Sigmoid colon (tissue), 7 donors: ENCODE measurements at places on chromosomes 3 and 15. TPM values are rescaled to one million over a fixed set of nuclear protein-coding genes. Genes with fewer than 3 reads are reported as not detected.

IL5RA gene
- total RNA-seq: not detected

- DNase-seq: no peak
- no peaks in the 10 kb centered on the region for H3K27me3 ChIP-seq
- H3K36me3 ChIP-seq: no peaks in the 10 kb centered on the region
These were observed 205.7 kb downstream of the PLCL2 start for GRCh38 chr3:17090280-17090983.

A4GNT gene
- not detected for total RNA-seq

- H3K27me3 ChIP-seq: no peaks in the 10 kb centered on the region
- H3K4me3 ChIP-seq: no peak overlapping the region
- DNase-seq: no peak
- H3K36me3 ChIP-seq: no peaks in the 10 kb centered on the region
These were observed 55.0 kb downstream of the RHCG start for GRCh38 chr15:89441295-89441812.

DNA sequence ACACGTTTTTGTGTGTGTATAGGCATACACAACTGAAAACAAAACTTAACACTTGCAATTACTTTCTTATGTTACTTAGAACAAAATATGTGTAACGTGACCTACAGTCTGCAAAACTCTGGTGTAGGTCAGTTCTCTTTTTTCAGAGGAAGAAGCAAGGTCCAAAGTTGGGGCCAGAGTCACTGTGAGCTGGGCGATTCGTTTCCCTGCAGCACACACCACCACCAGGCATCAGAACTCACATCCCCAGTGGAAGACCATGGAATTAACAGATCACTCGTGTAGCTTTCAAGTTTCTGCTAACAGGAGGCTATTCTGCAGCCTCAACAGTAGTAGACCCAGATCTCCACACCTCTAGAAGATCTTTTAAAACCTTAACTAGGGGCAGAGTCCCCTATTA lies 25.8 kb downstream of the ANP32A start:
- peak overlapping the region; percentile 15 for H3K4me3 ChIP-seq
- peak overlapping the region; percentile 60 for H3K27ac ChIP-seq
- H3K36me3 ChIP-seq: no peaks in the 10 kb centered on the region
- no peaks in the 10 kb centered on the region for H3K27me3 ChIP-seq
- DNase-seq: peak; percentile 63
- H3K4me1 ChIP-seq: no peaks in the 10 kb centered on the region

- no peak for DNase-seq
- H3K36me3 ChIP-seq: no peaks in the 10 kb centered on the region
- H3K27me3 ChIP-seq: no peaks in the 10 kb centered on the region
- no peak overlapping the region for H3K4me3 ChIP-seq
These were observed 291.6 kb downstream of the IL20RB start for GRCh38 chr3:137249311-137249940.

GRCh38 chr15:40773496-40773895 lies 3.7 kb downstream of the C15orf62 start:
- H3K4me3 ChIP-seq: no peak overlapping the region
- peaks cover 43% of the 10 kb centered on the region for H3K36me3 ChIP-seq
- no peak overlapping the region for H3K27ac ChIP-seq
- no peak for DNase-seq
- H3K4me1 ChIP-seq: peaks cover 13% of the 10 kb centered on the region
- no peaks in the 10 kb centered on the region for H3K27me3 ChIP-seq

GRCh38 chr3:32817257-32817557 lies 590 bp upstream of the TRIM71 start:
- H3K4me1 ChIP-seq: peaks cover 28% of the 10 kb centered on the region
- no peaks in the 10 kb centered on the region for H3K36me3 ChIP-seq
- H3K27me3 ChIP-seq: peaks cover 68% of the 10 kb centered on the region

DNA sequence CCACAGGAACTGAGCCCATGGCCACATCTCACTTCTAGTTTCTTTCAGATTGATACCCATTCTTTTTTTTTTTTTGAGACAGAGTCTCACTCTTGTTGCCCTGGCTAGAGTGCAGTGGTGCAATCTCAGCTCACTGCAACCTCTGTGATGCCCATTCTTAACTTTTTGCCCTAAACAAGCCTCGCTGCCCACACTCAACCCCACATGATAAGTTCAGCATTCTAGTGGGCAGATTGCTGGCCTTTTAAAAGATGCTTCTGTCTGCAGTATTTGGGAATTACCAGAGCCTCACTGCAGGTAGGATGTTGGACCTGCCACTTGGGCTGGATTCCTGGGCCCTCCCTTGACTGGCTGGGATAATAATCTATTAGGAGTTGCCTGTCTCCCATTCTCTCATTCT lies 51.0 kb downstream of the TRANK1 start:
- no peaks in the 10 kb centered on the region for H3K27me3 ChIP-seq
- no peak overlapping the region for H3K4me3 ChIP-seq
- H3K4me1 ChIP-seq: no peaks in the 10 kb centered on the region
- peak overlapping the region; percentile 6 for H3K27ac ChIP-seq

DNA sequence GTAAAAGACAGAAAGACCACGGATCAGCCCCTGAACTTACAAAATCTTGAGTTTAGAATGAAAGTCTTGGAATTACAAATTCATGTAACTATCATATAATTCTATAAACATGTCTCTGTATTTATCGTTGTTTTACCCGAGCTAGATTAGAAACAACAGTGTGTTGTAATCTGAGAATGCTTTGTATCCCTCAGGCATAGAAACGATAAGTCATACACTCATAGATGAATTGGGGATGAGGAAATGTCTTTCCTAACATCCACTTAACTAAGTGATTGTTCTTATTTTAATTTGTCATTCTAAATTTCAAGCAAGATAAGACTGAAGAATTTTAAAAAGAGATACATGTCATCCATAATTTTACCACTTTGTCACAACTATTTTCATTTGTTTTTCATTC lies 165.3 kb downstream of the RYR3 start:
- no peak overlapping the region for H3K27ac ChIP-seq
- H3K4me3 ChIP-seq: no peak overlapping the region
- H3K36me3 ChIP-seq: peaks cover 6% of the 10 kb centered on the region
- H3K4me1 ChIP-seq: no peaks in the 10 kb centered on the region

GRCh38 chr3:136957751-136958288 lies at the start of gene IL20RB:
Gene IL20RB, plus strand, starts transcription at chr3:136957983. Its CDS starts 131 bp downstream, at chr3:136958114.
- H3K4me3 ChIP-seq: no peak within 1 kb of the TSS
- peaks cover 11% of the 10 kb centered on the region for H3K4me1 ChIP-seq
- no peak for DNase-seq
- no peaks in the 10 kb centered on the region for H3K27me3 ChIP-seq

GRCh38 chr3:197499427-197499826 lies 56.3 kb downstream of the BDH1 start:
- H3K4me1 ChIP-seq: no peaks in the 10 kb centered on the region
- no peaks in the 10 kb centered on the region for H3K36me3 ChIP-seq
- H3K27me3 ChIP-seq: no peaks in the 10 kb centered on the region
- no peak for DNase-seq
- H3K27ac ChIP-seq: no peak overlapping the region

SCAANT1 gene
- not detected for total RNA-seq

CCR3 gene
- not detected for total RNA-seq

DNA sequence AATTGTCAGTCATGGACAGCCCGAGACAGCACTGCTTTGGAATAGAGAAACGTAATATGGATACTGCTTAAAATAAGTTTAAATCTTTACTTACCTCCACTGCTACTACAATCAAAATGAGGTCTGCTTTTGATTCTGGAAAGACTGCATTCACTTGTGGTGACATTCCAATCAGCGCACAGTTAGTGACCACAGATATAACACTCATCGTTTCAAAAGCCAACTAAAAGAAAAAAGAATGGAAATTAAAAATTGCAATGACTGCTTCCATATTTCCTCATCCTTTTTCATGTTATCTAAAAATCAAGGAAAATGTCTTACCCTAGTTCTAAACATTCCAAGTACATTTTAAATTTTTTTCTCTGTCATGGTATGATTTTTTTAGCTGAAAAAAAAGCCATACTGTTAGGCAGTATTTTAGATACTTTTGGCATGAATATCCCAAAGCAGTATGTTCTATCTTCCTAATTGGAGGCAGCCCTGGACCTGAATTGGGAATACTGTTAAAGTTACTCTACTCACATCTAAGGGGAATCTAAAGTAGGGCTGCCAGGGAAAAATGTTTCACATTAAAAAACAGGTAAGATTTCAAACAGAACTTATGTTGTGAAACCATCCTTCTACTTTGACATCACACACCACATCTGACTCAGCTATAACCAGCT lies 72.1 kb downstream of the ANO10 start:
- no peak for DNase-seq
- H3K4me1 ChIP-seq: no peaks in the 10 kb centered on the region
- H3K36me3 ChIP-seq: no peaks in the 10 kb centered on the region
- no peak overlapping the region for H3K4me3 ChIP-seq
- H3K27ac ChIP-seq: no peak overlapping the region
- H3K27me3 ChIP-seq: no peaks in the 10 kb centered on the region

- peaks cover 69% of the 10 kb centered on the region for H3K4me1 ChIP-seq
- H3K36me3 ChIP-seq: no peaks in the 10 kb centered on the region
- DNase-seq: no peak
- H3K27ac ChIP-seq: peak overlapping the region; percentile 57
- H3K4me3 ChIP-seq: no peak overlapping the region
These were observed 314.2 kb downstream of the LPP start for GRCh38 chr3:188468196-188468595.

DNA sequence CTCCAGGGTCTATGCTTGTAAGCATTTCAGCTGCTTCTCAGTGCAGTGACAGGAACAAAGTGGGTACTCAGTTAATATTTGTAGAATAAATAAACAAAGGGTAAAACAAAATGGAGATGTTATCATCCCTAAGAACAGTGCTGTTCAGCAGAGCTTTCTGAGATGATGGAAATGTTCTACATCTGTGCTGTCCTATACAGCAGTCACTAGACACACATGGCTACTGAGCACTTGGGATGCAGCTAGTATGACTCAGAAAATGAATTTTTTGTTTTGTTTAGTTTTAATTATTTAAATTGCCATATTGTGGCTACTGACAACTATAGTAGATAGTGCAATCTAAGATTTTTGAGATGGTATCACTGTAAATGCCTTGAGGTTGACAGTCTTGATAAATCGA lies 283.8 kb upstream of the ADAMTS9 start:
- H3K27ac ChIP-seq: no peak overlapping the region
- H3K27me3 ChIP-seq: no peaks in the 10 kb centered on the region
- no peak for DNase-seq
- H3K4me3 ChIP-seq: no peak overlapping the region

GRCh38 chr3:16203031-16203430 lies 28.6 kb downstream of the GALNT15 start:
- H3K27ac ChIP-seq: no peak overlapping the region
- H3K27me3 ChIP-seq: no peaks in the 10 kb centered on the region
- DNase-seq: no peak
- no peak overlapping the region for H3K4me3 ChIP-seq
- H3K4me1 ChIP-seq: no peaks in the 10 kb centered on the region

SLCO2A1 gene
- total RNA-seq: 6.1 TPM

C3orf70 gene
- total RNA-seq: 52.3 TPM

GRCh38 chr15:40106203-40107161 lies 2.2 kb downstream of the BMF start:
- peak; percentile 88 for DNase-seq
- peak overlapping the region; percentile 94 for H3K27ac ChIP-seq
- H3K36me3 ChIP-seq: no peaks in the 10 kb centered on the region
- H3K4me3 ChIP-seq: no peak overlapping the region
- peaks cover 64% of the 10 kb centered on the region for H3K4me1 ChIP-seq

DNA sequence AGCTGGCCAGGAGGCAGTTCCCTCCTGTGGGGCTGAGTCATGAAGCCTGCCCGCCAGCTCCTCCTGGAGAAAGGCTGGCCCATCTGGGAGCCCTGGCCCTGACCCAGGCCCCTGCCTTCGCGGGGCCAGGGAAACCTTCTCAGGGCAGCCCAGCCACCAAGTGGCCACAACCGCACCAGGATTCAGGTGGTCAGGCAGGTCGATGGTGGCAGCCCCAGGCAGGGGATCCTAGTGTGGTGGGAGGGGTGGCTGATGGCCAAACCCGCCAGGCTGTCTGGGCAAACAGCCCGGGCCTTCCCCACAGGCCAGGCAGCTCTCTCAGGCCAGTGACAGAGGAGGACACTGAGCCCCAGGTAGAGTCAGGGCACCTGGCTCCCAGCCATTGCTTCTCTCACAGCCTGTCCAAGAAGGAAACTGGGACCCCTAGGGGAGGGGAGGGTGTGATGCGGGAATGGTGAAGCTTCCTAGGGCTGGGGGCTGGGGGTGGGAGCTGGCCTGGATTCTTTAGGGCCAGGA lies 1.2 kb downstream of the TWF2 start:
- no peaks in the 10 kb centered on the region for H3K4me1 ChIP-seq
- H3K27me3 ChIP-seq: no peaks in the 10 kb centered on the region
- DNase-seq: peak; percentile 97
- H3K27ac ChIP-seq: peak overlapping the region; percentile 94
- H3K4me3 ChIP-seq: peak overlapping the region; percentile 92

- peak overlapping the region; percentile 62 for H3K27ac ChIP-seq
- peak overlapping the region; percentile 82 for H3K4me3 ChIP-seq
- DNase-seq: peak; percentile 68
- peaks cover 38% of the 10 kb centered on the region for H3K4me1 ChIP-seq
- H3K27me3 ChIP-seq: no peaks in the 10 kb centered on the region
- H3K36me3 ChIP-seq: no peaks in the 10 kb centered on the region
These were observed 1.4 kb downstream of the EPHB1 start for GRCh38 chr3:134796281-134797056.

ZPLD1 gene
- not detected for total RNA-seq

DLG1 gene
- 64.3 TPM for total RNA-seq

GRCh38 chr3:49724586-49724985 lies 835 bp upstream of the GMPPB start:
- no peaks in the 10 kb centered on the region for H3K27me3 ChIP-seq
- peak overlapping the region; percentile 90 for H3K4me3 ChIP-seq

GRCh38 chr3:116103868-116104530 lies 341.3 kb downstream of the LSAMP start:
- H3K27me3 ChIP-seq: no peaks in the 10 kb centered on the region
- H3K4me1 ChIP-seq: no peaks in the 10 kb centered on the region
- no peak overlapping the region for H3K4me3 ChIP-seq
- H3K36me3 ChIP-seq: no peaks in the 10 kb centered on the region
- H3K27ac ChIP-seq: no peak overlapping the region
- no peak for DNase-seq

- peaks cover 7% of the 10 kb centered on the region for H3K36me3 ChIP-seq
- H3K4me3 ChIP-seq: no peak overlapping the region
- no peaks in the 10 kb centered on the region for H3K27me3 ChIP-seq
- no peak overlapping the region for H3K27ac ChIP-seq
- H3K4me1 ChIP-seq: peaks cover 71% of the 10 kb centered on the region
- no peak for DNase-seq
These were observed 15.8 kb downstream of the BOC start for GRCh38 chr3:113227146-113227545.

XIRP1 gene
- total RNA-seq: not detected

DNA sequence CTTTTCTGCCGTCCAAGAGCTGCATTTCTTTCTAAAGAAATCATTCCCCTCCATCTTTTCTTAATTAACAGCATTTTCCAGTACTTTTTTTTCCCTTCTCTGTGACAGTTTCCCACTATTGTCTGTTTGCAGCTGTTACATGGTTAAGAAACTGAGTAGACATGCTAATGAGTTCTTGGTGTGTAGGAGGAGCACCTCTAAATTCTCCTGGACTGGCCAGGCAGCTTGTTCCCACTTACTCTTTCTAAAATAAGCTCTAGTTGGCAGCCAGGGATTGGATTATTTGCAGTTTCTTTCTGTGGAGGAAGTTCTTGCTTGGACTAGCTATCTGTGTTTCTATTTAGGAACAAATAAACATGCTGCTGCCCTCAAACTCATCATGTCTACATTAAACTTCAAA lies 235.1 kb upstream of the GAP43 start:
- no peaks in the 10 kb centered on the region for H3K36me3 ChIP-seq
- DNase-seq: no peak
- H3K27me3 ChIP-seq: no peaks in the 10 kb centered on the region
- H3K27ac ChIP-seq: no peak overlapping the region
